T-cell (primary cell): ENCODE measurements at places on chromosomes 2 and 18.

DNA sequence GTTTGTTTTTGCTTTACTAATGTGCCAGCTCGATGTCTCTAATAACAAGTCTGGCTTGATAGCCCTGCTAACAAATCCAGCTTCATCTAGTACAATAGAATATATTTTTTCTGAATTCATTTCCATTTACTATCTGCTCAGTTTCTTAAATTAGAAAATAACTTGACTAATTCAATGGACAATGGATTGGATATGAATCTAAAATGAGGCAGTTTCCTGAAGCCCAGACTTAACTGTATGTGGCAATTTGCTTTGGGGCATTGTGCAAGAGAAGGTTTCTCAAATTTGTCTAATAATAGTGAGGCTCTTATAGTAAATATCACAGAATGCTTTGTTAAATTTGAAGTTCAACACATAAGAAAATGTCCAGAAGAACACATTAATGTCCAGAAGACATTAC lies 25.8 kb downstream of the CALCRL start:
- H3K36me3 ChIP-seq = no peaks in the 10 kb centered on the region
- no peaks in the 10 kb centered on the region for H3K27me3 ChIP-seq
- no peaks in the 10 kb centered on the region for H3K4me1 ChIP-seq
- no peak overlapping the region for H3K4me3 ChIP-seq
- H3K27ac ChIP-seq = no peak overlapping the region

DNA sequence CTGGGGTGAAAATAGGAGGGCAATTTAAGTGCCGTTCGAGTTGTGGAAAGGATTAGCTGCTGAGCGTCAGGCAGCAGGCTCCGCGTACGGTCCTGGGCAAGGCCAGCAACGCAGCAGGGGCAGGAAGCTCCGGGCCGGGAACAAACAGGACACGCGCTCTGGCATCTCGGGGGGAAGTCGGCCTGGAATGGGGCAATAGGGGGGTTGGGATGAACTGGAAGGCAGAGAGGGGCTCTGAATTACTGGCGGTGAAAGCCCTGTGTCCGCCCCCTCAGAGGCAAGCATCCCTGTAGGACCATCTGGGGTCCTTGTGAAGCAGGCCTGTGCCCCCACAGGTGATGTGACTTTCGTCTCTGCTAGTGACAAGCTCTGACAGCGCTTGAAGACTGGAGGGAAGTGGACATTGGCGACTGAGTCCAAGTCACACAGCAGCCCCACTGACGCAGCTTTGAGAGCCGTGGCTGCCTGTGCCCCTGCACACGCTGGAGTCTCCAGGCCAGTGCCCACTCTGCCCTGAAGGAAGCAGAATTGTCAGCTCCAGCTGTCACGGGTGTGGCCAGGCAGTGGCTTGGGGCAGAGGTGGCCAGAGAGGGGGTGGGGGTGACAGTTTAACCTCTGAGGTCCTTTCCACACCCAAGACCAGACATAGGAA lies 22.3 kb downstream of the GPR35 start:
- H3K4me1 ChIP-seq = no peaks in the 10 kb centered on the region
- H3K4me3 ChIP-seq = no peak overlapping the region

DNA sequence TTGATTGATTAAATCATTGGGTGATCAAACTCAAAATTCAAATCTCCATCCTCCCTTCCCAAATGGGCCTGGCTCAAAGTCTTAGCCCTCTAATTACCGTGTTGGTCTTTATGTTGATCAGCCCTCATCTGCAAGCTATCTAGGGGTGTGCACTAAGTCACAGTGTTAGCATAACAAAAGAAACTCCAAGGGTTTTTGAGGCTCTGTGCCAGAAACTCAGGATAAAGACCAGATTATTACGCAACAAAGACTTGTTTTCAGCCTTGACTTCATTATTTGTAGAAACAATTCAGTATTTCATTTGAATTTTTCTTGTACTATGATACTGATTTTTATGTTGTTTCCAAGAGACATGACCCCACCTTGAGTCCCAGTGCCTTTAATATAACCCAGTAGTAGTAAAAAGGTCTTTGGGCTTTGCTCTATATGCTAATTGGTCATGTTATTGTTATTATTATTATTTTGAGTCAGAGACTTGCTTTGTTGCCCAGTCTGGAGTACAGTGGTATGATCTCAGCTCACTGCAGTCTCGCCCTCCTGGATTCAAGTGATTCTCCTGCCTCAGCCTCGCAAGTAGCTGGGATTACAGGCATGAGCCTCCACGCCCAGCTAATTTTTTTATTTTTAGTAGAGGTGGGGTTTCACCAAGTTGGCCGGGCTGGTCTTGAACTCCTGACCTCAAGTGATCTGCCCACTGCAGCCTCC lies 13.9 kb downstream of the PSMD14 start:
- no peak overlapping the region for H3K4me3 ChIP-seq
- H3K36me3 ChIP-seq = peaks cover 7% of the 10 kb centered on the region
- H3K4me1 ChIP-seq = no peaks in the 10 kb centered on the region
- no peaks in the 10 kb centered on the region for H3K27me3 ChIP-seq
- no peak for DNase-seq

- no peak for DNase-seq
- H3K27ac ChIP-seq = no peak overlapping the region
- no peaks in the 10 kb centered on the region for H3K36me3 ChIP-seq
- no peaks in the 10 kb centered on the region for H3K4me1 ChIP-seq
Observed at GRCh38 chr18:59617468-59617932, 79.7 kb downstream of the CCBE1 start.

GRCh38 chr2:101852824-101853223 lies 138.9 kb upstream of the IL1R2 start:
- H3K27me3 ChIP-seq = no peaks in the 10 kb centered on the region
- no peak overlapping the region for H3K27ac ChIP-seq
- no peak overlapping the region for H3K4me3 ChIP-seq
- peaks cover 88% of the 10 kb centered on the region for H3K36me3 ChIP-seq
- no peak for DNase-seq
- H3K4me1 ChIP-seq = no peaks in the 10 kb centered on the region

DNA sequence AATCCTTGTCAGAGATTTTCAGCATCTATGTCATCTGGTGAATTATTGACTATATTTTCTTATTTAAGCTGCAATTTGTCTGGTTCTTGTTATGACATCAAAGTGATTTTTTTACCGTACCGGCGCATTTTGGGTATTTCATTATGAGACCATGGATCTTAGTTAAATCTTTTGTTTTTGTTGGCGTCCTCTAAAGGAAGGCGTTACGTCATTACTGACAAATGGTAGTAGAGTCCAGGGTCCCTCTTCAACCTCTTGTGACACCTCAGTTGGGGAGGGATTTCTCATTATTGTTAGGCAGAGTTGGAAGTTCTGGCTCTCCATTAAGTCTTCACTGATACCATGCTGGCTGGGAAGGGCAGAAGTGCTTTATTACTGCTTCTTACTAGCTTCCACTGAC lies 175.8 kb upstream of the MMADHC start:
- no peak overlapping the region for H3K4me3 ChIP-seq
- DNase-seq = no peak
- no peaks in the 10 kb centered on the region for H3K27me3 ChIP-seq
- H3K4me1 ChIP-seq = no peaks in the 10 kb centered on the region
- no peaks in the 10 kb centered on the region for H3K36me3 ChIP-seq

DNA sequence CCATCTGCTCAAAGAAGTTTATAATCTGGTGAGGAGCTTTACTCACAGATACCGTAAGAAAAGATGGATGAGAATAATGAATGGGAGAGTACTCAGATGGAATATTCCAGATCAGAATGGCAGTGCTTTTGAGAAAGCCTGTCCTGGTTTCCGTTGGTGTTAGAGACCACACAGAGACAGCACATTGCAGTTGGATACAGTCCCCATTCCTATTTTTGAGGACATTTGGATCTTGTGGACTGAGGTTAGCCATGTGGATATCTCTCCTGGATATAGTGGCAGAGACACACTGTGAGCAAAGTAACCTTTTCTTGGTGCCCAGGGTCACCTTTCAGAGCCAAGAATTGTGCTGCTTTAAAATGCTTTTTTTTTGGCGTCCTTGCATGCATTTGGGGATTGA lies 63.7 kb downstream of the TANC1 start:
- no peak overlapping the region for H3K4me3 ChIP-seq
- no peaks in the 10 kb centered on the region for H3K36me3 ChIP-seq
- DNase-seq = no peak
- no peaks in the 10 kb centered on the region for H3K4me1 ChIP-seq
- no peak overlapping the region for H3K27ac ChIP-seq

DNA sequence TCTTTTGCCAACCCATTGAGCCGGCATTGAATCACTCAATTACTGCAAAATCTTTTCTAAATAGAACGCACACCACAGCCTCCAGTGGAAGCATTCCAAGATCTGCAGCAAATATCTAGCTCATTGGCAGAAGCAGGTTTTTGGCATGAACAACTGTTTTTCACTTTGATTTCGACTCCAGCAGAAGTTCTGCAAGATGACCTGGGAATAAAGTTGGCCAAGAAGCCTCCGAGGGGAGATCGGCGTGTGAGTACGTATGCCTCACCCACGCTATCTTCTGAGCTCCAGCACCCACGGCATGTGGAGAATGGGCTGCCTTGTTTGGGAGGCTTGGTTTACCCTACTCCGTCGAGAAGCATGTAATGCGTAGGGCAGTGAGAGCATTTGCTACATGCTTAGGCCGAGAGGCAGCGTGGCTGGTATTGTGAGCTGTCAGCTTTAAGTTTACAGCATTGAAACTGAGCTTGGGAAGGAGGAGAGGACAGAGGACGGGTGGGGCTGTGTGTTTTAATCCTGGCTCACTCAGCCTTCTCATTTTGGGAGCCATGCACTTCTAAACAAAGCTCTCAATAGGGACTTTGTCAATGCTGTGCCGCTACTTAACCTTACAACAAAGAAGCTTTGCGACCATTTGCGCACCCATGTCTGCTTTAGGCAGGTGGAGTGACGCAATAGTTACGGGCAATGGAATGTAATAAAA lies 10.5 kb downstream of the PCARE start:
- no peaks in the 10 kb centered on the region for H3K4me1 ChIP-seq
- DNase-seq = no peak
- no peaks in the 10 kb centered on the region for H3K36me3 ChIP-seq
- H3K27ac ChIP-seq = no peak overlapping the region
- H3K27me3 ChIP-seq = no peaks in the 10 kb centered on the region

- no peak overlapping the region for H3K27ac ChIP-seq
- H3K27me3 ChIP-seq = no peaks in the 10 kb centered on the region
- H3K36me3 ChIP-seq = no peaks in the 10 kb centered on the region
- no peak overlapping the region for H3K4me3 ChIP-seq
Observed at GRCh38 chr2:48069769-48070168, 163.5 kb upstream of the FBXO11 start.

DNA sequence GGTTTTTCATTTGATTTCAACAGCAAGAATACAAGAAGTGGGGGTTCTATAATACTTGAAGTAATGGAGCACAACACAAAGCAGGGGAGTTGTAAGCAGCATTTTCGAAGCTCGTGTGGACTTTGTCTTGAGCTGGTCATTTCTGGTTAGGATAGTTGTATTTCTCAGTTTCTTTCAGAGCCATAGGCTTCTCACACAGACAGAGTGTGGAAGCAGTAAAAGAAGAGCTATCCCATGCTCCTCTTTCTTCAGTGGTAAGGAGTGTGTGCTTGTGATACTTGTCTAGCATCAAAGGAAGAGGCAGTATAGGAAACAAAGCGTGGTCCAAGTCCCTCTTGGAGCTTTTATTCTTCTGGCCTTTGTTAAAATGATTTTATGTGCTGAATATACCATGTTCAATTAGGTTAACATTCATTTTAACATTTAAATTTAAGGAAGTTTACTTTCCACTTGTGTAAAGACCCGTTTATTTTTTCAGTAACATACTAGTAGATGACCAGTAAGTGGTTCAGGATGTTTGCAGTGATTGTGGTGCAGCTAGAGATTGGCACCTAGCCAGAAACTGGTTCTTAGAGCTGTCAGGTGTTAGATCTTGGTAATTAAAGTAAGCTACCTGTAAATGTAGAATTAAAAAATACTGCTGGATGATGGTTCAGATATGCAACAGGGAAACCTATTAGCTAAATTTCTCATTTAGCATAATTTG lies 14.6 kb downstream of the CCNYL1 start:
- no peak for DNase-seq
- H3K4me1 ChIP-seq = no peaks in the 10 kb centered on the region
- H3K27ac ChIP-seq = no peak overlapping the region

DNA sequence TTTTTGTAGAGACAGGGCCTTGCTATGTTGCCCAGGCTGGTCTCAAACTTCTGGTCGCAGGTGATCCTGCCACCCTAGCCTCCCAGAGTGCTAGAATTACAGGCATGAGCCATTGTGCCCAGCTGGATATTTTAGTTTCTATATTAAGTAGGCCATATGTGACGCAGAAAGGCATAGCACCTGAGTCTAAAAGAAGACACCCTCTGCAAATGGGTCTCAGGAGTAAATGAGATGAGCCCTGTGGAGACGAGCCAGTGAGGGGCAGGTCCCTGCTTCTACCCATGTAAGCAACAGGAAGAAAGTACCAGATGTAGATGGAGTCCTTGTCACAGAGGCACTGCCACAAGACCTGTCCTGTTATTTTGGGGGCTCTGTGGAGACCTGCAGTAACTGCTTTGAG lies 322.4 kb downstream of the PTPRM start:
- H3K27ac ChIP-seq = no peak overlapping the region
- H3K4me1 ChIP-seq = peaks cover 3% of the 10 kb centered on the region
- H3K4me3 ChIP-seq = no peak overlapping the region
- no peaks in the 10 kb centered on the region for H3K27me3 ChIP-seq
- H3K36me3 ChIP-seq = no peaks in the 10 kb centered on the region

GRCh38 chr2:212912445-212913103 lies 238.8 kb downstream of the IKZF2 start:
- DNase-seq = no peak
- no peak overlapping the region for H3K4me3 ChIP-seq
- no peaks in the 10 kb centered on the region for H3K36me3 ChIP-seq

DNA sequence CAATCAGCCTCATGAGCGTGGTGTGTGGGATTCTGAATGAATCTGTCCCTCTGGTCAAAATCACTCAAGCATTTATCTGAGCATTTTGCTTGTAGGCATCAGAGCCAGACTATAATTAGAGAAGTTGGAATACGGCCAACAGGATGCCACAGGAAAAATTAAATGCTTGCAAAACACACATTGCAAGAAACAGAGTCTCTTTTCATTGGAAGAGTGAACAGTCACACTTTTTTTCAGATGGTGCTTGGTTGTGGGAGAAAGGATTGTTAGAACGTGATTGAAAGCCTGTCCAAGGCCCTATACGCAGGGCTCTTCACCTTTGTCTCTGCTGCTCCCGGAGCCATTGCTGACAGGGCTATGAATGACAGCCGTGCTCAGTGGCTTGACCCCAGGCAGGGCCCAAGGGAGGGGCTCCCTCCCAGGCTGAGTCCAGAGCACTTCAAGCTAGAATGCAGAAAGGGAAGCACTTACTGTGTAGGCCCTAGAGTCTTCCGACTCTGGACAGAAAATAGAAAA lies 59.8 kb downstream of the SNTG2 start:
- DNase-seq = no peak
- no peak overlapping the region for H3K27ac ChIP-seq
- no peak overlapping the region for H3K4me3 ChIP-seq
- no peaks in the 10 kb centered on the region for H3K4me1 ChIP-seq

GRCh38 chr18:65817178-65817577 lies 66.4 kb downstream of the CDH7 start:
- H3K27ac ChIP-seq = no peak overlapping the region
- H3K4me1 ChIP-seq = no peaks in the 10 kb centered on the region
- H3K4me3 ChIP-seq = no peak overlapping the region
- no peak for DNase-seq

DNA sequence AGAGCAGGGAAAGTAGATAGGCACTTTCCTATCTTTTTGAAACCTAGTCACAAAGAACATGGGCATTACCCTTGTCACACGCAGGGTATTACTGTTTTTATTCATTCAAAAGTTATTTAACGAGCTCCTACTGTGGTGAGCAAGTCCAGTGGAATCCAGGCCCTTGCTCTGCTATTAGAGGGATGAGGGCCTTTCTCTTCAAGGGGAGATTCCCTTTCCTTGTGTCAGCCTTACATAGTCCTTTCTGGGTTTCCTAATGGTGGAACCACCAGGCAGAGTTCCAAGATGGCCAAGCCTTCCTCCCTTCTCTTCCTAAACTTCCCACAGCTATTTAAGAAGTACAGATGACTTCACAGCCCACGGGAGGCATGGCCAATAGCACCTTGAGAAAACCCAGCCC lies 64.6 kb downstream of the SPTBN1 start:
- no peak for DNase-seq
- H3K27me3 ChIP-seq = no peaks in the 10 kb centered on the region
- no peak overlapping the region for H3K4me3 ChIP-seq
